ENCODE measurements at places on chromosomes 5 and 9.

- DNase-seq, result no peak
These were observed 260.3 kb upstream of the DAPK1 start for GRCh38 chr9:87237336-87237735.

- no peak for DNase-seq
These were observed 44.9 kb upstream of the RAPGEF6 start for GRCh38 chr5:131679911-131680310.

DNA sequence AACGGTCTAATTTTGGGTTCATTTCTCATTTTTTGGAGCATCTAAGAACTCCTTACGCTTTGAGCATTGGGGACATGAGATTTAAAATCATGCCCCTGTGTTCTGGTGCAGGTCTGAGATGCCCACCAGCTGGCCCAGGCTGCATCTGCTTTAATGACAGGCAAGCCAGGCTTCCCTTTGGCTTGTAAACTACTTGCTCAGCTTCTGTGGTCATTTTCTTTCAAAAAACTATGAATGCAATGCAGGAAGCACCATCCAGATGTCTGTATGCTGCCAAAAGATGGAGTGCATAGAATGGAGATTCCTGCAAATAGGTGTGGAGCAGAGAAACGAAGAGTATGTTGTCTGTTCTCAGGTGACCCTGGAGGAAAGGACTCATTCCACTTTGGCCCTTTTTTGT, 399.9 kb upstream of the ADAMTSL1 start:
- DNase-seq, result no peak

DNA sequence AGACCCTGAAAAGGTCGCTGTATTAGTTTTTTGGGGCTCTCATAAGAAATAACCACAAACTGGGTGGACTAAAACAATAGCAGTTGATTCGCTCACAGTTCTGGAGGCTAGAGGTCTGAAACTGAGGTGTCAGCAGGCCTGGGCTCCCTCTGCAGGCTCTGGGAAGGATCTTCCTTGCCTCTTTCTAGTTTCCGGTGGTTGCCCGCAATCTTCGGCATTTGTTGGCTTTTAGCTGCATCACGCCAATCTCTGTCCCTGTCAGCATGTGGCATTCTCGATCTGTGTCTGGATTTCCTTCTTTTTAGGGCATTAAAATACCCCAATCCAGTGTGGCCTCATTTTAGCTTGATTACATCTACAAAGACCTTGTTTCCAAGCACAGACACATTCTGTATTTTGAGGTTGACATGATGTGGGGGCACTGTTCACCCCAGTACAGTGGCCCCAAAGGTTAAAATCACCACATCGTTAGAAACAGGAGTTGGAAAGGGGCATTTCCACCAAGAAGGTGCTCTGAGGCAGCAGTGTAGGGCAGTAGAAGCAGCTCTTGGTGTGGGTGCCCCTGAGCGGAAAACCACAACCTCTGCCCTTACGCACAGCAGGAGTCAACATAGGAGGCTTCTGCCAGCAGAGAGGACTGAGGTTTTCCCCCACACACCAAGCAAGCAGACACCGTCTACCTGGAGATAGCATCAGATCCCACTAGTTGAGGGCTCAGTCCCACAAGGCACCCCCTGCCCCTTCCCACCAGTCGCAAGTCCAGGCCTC, 13.5 kb downstream of the ZNF79 start:
- no peak for DNase-seq

- no peak for DNase-seq
These were observed 77.8 kb upstream of the LRRTM2 start for GRCh38 chr5:138952962-138953361.

- DNase-seq, result no peak
These were observed 380.3 kb downstream of the SEMA5A start for GRCh38 chr5:9165546-9165945.

GRCh38 chr5:134439210-134439654, 27.6 kb upstream of the CDKN2AIPNL start:
- DNase-seq, result no peak

- DNase-seq, result no peak
These were observed 184.4 kb downstream of the CWC27 start for GRCh38 chr5:64952951-64953673.

GRCh38 chr5:160278343-160278742, 34.0 kb downstream of the CCNJL start:
- DNase-seq, result no peak

DNA sequence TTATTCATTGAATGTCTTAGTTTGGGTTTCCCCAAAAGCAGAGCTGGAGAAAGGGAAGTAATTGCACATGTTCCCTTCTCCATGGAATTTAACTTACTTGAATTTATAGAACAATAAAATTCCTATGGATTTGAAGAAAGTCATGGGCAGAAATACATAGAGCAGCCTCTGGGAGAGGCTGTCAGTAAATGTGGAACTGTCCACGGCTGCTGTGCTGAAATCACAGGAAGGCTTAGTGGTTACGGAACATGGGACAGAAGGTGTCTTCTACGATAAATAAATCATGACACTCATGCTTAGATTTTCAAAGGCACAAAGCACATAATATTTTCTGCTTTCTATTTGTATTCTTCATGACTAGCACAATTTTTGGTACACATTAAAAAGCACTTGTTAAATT, 440.6 kb upstream of the IZUMO3 start:
- DNase-seq, result no peak

Data from mesothelial cell of epicardium (in vitro differentiated cells).